Iris pigment epithelial cell (primary cell): ENCODE measurements at places on chromosomes 4 and X.

GRCh38 chr4:173074501-173074946 is 94.1 kb upstream of the GALNT7 start:
- DNase-seq = peak; percentile 95

GRCh38 chr4:52110171-52110570 is 59.1 kb downstream of the SPATA18 start:
- no peak for DNase-seq

DNA sequence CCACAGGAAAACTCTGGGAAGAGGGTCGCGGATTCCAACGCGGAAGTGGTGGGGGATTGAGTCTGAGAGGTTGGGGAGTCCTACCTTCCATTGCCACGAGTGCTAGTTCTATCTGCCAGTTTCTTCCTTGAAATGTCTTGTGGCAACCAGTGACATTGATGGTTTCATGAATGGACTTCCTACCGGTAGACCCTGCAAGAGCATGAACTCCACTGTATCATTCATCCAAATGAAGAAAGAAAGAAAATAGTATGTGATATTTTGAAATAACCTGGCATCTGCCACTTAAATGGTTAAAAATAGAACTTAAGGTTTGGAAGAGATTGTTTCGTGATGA is 1.1 kb upstream of the SLC10A7 start:
- DNase-seq = peak; percentile 8

- peak; percentile 35 for DNase-seq
Observed at GRCh38 chrX:69556060-69557011, 52.2 kb downstream of the NALF2 start.

DNA sequence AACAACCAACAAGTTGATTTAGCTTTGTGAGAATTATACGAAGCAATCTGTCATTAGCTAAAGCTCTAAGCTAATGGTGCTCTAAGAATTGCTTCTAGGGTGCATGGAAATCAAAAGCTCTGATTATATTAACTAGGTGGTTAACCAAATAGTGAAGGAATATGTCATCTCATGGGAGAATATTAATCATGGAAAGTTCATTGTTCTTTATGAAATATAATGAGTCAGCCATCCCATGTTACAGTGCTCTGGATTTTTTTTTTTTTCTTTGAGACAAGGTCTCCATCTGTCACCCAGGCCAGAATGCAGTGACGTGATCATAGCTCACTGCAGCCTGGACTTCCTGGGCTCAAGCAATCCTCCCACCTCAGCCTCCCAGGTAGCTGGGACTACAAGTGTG is 10.5 kb downstream of the DCAF8L2 start:
- peak; percentile 26 for DNase-seq

DNA sequence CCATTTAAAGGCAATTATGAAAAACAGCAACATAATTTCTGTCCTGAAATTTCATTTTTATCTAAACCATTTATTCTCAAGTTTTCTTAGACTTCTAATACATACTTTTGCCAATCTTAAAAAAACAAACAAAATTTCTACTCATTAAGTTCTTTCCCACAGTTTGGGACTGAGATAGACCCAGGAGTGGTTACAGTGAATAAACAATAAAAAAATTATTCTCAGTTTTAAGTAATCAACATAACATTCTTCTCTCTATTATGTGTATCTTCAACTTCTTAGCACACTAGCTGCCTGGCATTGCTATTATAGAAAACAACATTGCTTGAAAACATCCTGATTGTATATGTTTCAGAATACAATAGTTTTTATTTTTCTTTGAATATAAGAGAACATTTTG is 532.8 kb downstream of the IL15 start:
- no peak for DNase-seq

DNA sequence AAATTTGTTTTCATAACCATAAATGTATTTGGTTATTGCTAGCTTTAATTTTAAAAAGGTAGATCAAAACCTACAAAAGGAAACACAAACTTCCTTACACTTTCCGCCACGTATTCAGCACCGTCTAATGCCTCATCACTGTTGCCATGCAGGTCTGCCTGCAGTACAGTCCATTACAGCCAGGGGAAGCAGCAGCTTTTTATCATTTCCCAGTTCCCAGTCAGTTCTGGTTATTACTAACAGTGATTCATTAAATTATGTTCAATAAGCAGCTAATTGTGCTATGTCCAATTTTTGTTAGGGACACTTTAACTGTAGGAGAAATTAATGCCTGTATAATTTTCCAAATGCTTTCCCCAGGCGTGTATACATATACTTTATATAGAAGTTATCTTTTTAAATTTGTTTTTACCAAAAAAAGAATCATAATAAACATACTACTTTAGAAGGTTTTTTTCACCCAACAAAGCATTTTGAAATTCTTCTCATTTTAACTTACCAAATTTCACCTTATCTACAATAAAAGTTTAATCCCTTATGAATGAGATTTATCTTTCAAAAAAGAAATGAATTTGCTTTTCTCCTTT is 93.3 kb downstream of the ANXA3 start:
- DNase-seq = peak; percentile 92

DNA sequence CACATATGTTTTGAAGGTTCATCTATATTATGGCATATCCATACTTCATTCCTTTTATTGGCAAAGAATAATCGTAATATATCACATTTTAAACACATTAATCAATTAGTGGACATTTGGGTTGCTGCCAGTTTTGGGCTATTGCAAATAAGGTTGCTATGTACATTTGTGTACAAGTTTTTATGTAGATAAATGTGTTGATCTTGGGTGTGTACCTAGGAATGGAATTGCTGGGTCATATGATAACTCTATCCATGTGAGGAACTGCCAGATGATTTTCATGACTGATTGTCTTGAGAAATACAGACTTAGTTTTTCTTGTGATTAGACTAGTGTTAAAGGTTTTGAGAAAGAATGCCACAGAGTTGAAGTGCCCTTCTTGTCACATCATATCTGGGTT is 99.2 kb upstream of the RAB40AL start:
- peak; percentile 7 for DNase-seq

- DNase-seq = no peak
Observed at GRCh38 chr4:8855818-8856245, 15.8 kb downstream of the HMX1 start.

DNA sequence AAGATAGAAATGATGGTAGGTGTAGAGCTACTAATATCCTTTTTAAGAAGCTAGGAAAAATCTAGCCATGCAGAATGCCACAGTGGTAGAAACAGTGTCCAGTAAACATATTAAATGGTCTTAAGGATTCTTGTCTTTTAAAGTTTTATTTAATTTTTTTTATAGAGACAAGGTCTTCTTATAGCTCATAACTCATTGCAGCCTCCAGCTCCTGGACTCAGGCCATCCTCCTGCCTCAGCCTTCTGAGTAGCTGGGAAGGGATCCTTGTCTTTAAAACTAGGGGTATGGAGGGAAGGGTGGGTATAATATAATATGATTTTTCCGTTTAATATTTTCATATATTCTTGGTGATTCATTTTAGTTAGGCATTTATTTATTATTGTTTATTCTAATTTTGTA is 3.8 kb downstream of the TMEM165 start:
- no peak for DNase-seq

DNA sequence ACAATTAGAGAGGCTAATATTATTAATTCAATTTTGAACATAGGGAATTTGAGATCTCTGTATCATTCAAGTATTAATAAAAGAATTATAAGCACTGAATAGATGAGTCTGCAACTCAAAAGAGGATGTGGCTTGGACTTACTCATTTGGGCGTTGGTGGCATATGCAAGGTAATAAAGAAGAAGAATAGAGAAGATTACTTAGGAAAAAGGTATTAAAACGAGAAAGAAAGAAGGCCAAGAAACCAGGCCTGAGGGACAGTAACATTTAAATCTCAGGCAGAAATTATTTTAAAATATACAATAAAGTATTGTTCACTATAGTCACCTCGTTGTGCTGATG is 383.0 kb upstream of the INTU start:
- DNase-seq = no peak

DNA sequence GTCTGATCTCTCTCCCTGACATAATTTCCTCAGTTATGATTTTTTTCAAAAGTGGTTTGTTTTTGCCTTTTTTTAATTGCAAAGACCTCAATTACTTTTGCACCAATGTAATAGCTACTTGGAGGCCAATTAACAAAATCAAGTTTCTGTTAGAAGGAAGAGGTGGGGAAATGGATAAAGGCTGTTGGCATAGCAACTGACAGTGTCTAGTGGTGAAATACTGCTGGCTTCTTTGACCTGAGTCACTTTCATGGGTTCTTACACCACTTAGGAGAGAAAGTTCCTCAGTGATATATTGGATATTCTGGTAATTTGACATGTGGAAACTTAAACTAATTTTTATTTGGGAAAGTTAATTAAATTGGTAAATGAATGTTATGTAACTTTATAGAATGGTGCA is 26.5 kb upstream of the ATP8A1 start:
- DNase-seq = no peak

GRCh38 chr4:149403081-149403480 is 412.6 kb downstream of the IQCM start:
- DNase-seq = no peak

GRCh38 chr4:139266208-139266582 is 13.8 kb downstream of the MGARP start:
- DNase-seq = no peak

- DNase-seq = peak; percentile 65
Observed at GRCh38 chrX:12814420-12814819, 23.2 kb downstream of the PRPS2 start.

DNA sequence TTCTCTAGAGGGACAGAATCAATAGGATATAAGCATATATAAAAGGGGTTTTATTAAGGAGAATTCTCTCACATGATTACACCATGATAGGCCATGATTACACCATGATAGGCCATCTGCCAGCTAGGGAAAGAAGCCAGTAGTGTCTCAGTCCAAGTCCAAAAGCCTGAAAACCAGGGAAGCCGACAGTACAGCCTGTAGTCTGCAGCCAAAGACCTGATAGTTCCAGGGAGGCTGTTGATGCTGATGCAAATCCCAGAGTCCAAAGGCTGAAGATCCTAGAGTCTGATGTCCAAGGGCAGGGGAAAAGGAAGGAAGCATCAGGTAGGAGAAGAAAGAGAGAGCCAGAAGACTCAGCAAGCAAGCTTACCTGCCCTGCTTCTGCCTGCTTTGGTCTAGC is 411.3 kb upstream of the EMCN start:
- DNase-seq = no peak

- DNase-seq = peak; percentile 55
Observed at GRCh38 chr4:111630705-111631104, 514.5 kb upstream of the FAM241A start.

DNA sequence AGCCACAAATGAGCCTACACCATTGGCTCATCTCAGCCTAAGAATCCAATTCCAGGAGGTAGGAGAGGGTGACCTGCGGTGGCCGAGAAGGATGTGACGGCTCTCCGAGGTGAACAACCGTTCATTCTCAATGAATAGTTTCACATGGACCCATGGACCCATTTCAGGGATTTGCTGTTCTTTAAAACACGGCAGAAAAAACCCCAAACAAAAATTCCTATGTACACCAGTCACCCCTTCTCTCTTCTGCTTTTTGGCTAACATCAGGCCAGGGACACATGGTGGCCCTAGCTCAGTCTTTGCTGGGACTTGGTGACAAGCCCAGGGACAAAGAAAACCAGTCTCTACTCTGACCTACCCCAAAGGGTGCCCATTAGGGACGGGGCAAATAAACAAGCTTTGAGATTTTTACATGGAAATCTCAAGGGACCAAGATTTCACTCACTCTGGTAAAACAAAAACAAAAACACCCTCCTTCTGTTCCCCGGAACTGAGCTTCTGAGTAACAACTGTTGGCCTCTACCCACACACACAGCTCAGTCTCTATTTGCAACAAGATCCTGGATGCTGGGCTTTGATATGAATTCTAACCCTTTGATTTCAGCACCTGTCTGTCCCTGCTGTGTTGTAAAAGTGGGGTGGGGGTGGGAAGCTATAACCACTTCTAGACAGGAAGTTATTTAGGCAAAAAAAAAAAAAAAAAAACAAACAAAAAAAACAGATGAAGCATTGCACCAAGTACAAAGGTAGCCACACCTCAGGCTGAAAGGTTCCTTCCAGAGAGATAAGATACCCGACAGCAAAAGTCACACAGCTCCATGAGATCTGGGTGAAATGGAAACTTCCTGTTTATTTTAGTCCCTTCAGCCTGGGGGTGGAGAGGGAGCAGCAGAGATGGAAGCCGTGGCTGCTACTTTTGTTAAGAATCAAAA is 49.0 kb downstream of the DDX3X start:
- DNase-seq = peak; percentile 61

- DNase-seq = peak; percentile 54
Observed at GRCh38 chrX:134692990-134693389, 34.7 kb upstream of the PLAC1 start.

GRCh38 chr4:112031712-112032328 is 113.4 kb upstream of the FAM241A start:
- DNase-seq = peak; percentile 65

GRCh38 chrX:11421805-11422524 is 128.8 kb downstream of the AMELX start:
- DNase-seq = no peak

DNA sequence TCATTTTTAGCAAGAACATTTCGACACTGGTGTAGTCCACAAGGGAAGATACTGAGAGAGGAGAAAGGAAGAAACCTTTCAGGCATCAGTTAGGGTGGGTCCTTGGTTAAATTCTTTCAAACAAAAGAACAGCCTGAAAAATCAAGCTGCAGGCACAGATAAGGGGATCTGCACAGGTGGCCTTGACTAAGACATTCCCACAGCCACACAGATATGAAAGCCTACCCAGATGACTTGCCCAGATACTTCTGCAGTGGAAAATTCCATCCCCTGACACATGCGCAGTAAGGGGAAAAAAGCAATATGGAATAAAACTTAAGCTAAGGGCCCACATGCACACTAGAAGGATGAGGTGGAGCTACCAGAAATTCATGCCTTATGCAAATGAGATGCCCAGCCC is 8.9 kb upstream of the TMEM165 start:
- DNase-seq = no peak

- no peak for DNase-seq
Observed at GRCh38 chrX:79138658-79139241, 5.7 kb upstream of the GPR174 start.

GRCh38 chrX:135914404-135914803 is 20.9 kb downstream of the SAGE1 start:
- no peak for DNase-seq

DNA sequence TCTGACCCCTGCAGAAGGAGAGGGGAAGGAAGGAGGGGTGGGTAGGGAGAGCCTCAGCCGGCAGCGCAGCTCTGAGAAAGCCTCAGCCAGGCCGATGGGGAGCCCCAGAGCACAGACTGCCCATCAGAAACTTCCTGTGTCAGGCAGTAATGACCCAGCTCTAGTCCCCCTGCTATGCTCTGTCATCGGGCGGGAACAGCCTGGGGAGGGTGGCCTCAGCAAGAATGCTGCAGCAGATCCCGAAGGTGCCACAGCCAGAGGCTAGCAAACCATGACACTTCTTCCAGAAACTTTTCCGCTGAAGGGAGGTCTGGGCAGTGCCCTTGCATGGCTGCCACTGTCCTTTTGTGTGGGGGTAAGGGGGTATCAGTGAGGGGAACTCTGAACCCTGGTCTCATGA is 279.0 kb downstream of the BCOR start:
- DNase-seq = no peak
